ENCODE measurements at places on chromosomes 2 and 18. TPM values are rescaled to one million over a fixed set of nuclear protein-coding genes. Genes with fewer than 3 reads are reported as not detected.

DNA sequence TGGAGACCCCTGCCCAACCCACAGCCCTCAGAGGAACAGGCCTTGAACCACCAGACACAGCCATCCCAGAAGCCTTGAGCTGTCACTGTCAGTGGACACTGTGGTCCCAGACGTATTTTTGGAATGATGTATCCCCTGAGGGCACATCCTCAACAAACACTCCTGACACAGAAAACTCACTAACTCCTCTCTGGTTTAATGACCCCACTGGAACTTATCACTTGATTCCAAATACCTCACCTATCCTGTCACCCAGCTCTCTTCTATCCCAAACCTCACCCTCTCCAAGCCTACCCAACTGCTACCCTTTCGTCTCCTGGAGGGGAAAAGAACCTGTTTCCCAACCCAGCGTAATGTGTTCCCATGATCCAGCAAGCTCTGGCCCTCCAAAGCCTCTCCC lies 111.6 kb downstream of the MREG start:
- H3K4me1 ChIP-seq, result peaks cover 9% of the 10 kb centered on the region
- no peak overlapping the region for H3K27ac ChIP-seq
- no peaks in the 10 kb centered on the region for H3K36me3 ChIP-seq
- no peak for DNase-seq

DNA sequence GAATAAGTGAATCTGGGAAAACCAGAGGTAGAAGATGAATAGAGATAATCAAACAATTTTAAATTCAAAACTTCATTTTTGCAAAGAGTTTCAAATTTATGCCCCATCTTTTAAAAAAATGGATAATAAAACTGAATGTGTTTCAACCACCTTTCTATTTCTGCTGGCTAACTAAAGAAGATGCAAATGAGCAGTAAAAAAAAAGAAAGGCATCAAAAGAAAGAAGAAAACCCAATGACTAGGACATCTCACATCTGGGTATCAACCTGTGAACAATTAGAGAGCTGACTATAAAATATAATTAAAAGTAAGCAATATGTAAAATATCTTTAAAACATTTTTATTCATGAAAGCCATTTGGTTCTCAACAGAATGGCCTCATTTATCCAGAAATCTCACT lies 2.5 kb downstream of the PGAP1 start:
- H3K27ac ChIP-seq, result no peak overlapping the region
- H3K27me3 ChIP-seq, result no peaks in the 10 kb centered on the region
- no peaks in the 10 kb centered on the region for H3K36me3 ChIP-seq

DNA sequence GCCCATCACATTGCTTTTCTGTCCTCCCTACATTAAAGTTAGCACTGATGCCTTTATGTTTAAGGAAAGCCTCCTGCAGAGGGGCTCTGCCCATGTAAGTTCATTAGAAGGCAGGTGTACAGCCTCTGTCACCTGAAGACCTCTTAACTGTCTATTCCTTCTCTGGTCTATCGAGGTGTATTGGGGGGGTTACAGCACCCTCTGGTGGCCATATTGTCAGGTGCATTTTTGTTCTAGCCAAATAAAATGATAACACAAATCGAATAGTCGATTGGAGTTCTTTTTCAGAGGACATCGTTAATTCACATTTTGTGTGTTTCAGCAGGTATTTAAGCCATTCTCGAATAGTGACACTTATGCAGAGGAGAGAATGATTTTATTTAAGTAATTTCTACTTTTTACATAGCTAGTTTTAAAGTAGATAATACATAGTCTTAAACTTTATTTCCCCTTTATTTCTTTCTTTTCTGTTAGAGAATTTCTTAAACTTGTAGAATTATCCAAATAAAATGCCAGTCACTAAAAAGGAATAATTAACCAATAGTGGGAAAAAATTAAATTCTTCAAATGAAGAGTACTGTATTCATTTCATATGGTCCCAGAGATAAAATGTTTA lies 136.8 kb downstream of the NEDD4L start:
- H3K4me1 ChIP-seq, result peaks cover 7% of the 10 kb centered on the region
- no peak overlapping the region for H3K27ac ChIP-seq
- no peaks in the 10 kb centered on the region for H3K27me3 ChIP-seq
- peak; percentile 42 for DNase-seq
- no peak overlapping the region for H3K4me3 ChIP-seq

DNA sequence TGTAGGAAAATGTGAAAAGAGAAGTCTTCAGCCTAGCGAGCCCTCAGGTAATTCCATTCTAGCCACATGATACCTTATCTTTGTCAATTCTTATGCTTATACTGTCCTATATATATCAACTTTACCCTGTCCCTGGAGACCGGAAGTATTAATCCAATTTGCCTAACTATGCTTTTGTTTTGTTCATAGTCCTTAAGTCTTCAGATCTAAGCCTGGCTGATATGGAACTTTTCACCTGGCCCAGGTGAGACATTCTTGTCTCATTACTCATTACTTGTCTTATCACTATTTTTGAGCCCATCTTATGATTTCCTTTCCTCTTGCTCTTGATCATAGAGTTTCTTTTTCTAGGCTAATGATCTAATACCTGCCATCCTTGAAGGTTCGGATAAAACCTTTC lies 194.1 kb upstream of the FANCL start:
- H3K27me3 ChIP-seq, result no peaks in the 10 kb centered on the region
- no peak overlapping the region for H3K4me3 ChIP-seq
- H3K36me3 ChIP-seq, result no peaks in the 10 kb centered on the region
- no peak overlapping the region for H3K27ac ChIP-seq
- H3K4me1 ChIP-seq, result no peaks in the 10 kb centered on the region

DNA sequence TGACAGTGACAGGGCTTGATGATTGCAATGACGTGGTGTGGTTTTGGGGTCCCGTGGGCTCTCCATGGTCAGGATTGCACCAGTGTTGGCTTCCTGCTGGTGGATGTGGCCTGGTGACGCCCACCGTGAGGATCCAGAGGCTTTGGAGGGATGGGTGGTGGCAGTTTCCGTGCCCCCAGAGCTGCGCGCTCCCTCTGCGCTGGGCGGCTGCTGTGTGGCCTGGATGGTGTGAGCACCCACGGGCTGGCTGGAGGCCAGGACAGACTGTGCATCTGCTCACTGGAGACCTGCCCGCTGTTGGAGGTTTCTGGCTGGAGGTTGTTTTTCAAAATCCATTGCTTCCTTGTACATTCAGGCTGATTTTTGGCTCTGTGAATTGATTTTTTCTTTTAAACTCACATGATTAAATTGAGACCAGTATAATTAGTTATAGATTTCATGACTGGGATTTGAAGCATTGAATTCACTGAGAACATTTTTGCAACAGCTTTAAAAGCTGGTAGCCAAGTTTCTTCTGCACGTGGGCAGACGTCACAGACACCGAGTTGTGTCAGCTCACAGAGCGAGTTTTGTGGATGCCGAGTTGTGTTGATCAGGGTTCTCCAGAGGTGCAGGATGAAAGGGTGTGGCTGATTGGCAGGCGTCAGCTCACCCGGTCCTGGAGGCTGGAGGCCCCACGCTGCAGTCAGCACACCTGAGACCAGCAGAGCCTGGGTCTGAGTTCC lies 72.7 kb downstream of the KCNG2 start:
- no peak overlapping the region for H3K27ac ChIP-seq
- DNase-seq, result no peak
- peaks cover 7% of the 10 kb centered on the region for H3K27me3 ChIP-seq
- H3K4me3 ChIP-seq, result no peak overlapping the region
- H3K4me1 ChIP-seq, result peaks cover 32% of the 10 kb centered on the region

GRCh38 chr18:26286008-26286407 lies 59.8 kb downstream of the TAF4B start:
- H3K36me3 ChIP-seq, result no peaks in the 10 kb centered on the region
- H3K27ac ChIP-seq, result no peak overlapping the region
- DNase-seq, result no peak
- no peak overlapping the region for H3K4me3 ChIP-seq

DNA sequence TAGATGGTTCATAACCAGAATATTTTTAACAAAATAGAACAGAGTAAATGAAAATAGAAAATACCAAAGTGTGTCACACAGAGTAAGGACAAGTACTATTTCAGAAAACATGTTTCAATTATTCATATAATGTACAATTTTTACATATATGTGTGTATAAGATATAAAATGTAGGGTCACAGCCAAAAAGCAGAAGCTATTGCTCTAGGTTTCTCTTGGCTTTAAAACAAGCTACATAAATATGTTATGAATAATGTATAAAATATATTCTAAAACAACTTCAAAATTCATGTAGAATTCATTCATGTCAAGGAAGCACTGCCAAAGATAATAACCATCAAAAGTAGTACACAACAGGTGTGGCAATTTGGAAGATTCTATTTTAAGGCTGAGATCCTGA lies 218.2 kb downstream of the TTC32 start:
- no peak overlapping the region for H3K4me3 ChIP-seq
- no peaks in the 10 kb centered on the region for H3K36me3 ChIP-seq
- H3K27ac ChIP-seq, result no peak overlapping the region
- H3K4me1 ChIP-seq, result no peaks in the 10 kb centered on the region

DNA sequence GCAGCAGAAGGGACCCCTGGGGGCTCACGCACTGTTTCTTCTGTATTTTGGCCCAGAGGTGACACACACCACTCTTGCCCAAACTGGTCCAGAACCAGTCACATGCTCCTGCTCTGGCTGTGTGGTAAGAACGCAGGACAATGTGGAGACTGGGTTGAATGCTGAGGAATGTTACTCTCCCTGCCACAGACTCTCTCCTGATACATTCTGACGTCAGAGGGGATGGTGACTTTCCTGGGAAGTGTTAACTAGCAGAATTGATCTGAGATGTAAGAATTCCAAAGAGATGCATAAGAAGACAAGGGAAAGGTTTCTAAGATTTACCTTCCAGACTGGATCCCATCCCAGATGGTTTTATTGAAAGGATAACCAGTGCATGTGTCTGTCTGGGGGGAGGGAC lies 100.8 kb downstream of the ASB1 start:
- DNase-seq, result no peak
- H3K4me1 ChIP-seq, result peaks cover 15% of the 10 kb centered on the region
- H3K27ac ChIP-seq, result no peak overlapping the region
- peaks cover 14% of the 10 kb centered on the region for H3K27me3 ChIP-seq
- H3K36me3 ChIP-seq, result no peaks in the 10 kb centered on the region
- no peak overlapping the region for H3K4me3 ChIP-seq

- peaks cover 14% of the 10 kb centered on the region for H3K36me3 ChIP-seq
- no peak overlapping the region for H3K27ac ChIP-seq
Observed at GRCh38 chr2:75516378-75517360, 44.1 kb downstream of the EVA1A start.

DNA sequence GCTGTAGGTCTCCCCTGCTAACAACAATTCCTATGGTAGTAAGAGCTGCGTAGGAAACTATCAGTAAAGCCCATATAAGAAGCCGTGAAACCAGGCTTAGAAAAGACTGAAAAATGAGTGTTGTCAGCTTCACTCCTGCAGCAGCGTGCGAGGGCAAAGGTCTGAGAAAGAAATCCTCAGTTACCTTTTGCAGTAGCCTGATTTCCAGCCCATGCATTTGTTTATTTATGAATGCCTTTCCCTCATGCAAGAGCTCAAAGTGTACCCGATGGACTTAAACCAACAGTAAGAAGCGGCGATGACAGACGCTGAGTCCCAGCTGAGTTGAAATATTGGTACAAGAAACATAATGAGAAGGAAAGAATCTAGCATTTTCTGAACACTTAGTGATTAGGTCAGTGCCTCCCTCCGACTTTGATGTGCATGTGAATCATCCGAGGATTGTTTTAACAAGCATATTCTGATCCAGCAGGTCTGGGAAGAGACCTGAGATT lies 15.0 kb upstream of the POLI start:
- H3K4me1 ChIP-seq, result no peaks in the 10 kb centered on the region
- no peaks in the 10 kb centered on the region for H3K27me3 ChIP-seq
- no peaks in the 10 kb centered on the region for H3K36me3 ChIP-seq
- H3K4me3 ChIP-seq, result no peak overlapping the region

GRCh38 chr2:61961231-61961901 lies 55.9 kb downstream of the COMMD1 start:
- H3K4me1 ChIP-seq, result no peaks in the 10 kb centered on the region
- no peak for DNase-seq
- no peaks in the 10 kb centered on the region for H3K36me3 ChIP-seq

GRCh38 chr2:74625658-74626425 lies 22.3 kb downstream of the M1AP start:
- no peaks in the 10 kb centered on the region for H3K4me1 ChIP-seq
- H3K27ac ChIP-seq, result no peak overlapping the region
- H3K36me3 ChIP-seq, result no peaks in the 10 kb centered on the region
- H3K27me3 ChIP-seq, result no peaks in the 10 kb centered on the region
- no peak overlapping the region for H3K4me3 ChIP-seq

- H3K36me3 ChIP-seq, result no peaks in the 10 kb centered on the region
- peaks cover 2% of the 10 kb centered on the region for H3K4me1 ChIP-seq
- no peaks in the 10 kb centered on the region for H3K27me3 ChIP-seq
Observed at GRCh38 chr2:210387074-210387473, 72.1 kb upstream of the MYL1 start.

DNA sequence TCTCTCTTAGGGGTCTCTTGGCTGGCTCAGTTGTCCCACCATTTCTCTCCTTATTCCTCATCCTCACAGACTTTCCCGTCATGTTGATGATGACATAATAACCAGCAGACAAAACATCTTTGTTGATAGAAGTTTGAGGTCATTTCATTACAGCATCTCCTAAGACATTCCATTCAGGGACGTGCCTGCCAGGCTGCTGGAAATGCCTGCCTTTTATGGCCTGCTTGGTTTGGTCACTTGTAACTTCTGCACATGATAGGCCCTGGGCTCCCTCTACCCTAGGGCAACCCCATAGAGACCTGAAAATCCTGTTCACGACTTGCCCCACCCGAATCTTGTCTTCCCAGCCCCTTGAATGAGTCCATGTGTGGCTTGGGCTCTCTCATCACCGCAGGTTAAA lies 81.7 kb downstream of the SDC1 start:
- no peak for DNase-seq
- H3K27me3 ChIP-seq, result peaks cover 3% of the 10 kb centered on the region

DNA sequence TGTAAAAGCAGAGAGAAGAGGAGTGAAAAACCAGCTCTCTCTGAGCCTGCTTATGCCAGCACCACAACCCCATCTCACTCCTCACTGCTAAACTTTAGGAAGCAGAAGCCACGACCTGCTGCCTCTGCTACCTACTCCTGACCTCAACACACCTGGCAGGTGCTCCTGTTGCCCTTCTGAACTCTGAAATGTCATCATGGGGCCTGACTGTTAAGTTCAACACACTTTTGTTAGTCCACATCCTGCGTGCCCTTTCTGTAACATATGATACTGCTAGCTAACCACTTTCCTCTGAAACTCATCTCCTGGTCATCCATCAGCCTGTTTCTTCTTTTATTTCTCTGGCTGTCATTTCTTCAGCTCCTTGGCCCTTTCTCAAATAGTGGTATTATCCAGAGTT lies 118.1 kb downstream of the EPB41L3 start:
- no peak overlapping the region for H3K27ac ChIP-seq
- no peak for DNase-seq
- no peaks in the 10 kb centered on the region for H3K27me3 ChIP-seq
- H3K36me3 ChIP-seq, result peaks cover 5% of the 10 kb centered on the region
- no peaks in the 10 kb centered on the region for H3K4me1 ChIP-seq

- peak; percentile 5 for DNase-seq
- no peaks in the 10 kb centered on the region for H3K4me1 ChIP-seq
- no peaks in the 10 kb centered on the region for H3K27me3 ChIP-seq
- no peak overlapping the region for H3K4me3 ChIP-seq
Observed at GRCh38 chr2:79717364-79718007, 204.6 kb downstream of the CTNNA2 start.

The SEPTIN10 gene
- 66.7 TPM for total RNA-seq

The SLC14A1 gene
- 1.3 TPM for total RNA-seq

The RMND5A gene
- total RNA-seq, result 41.3 TPM

The DSEL gene
- total RNA-seq, result 17.6 TPM

The CABYR gene
- 2.8 TPM for total RNA-seq

Measured in muscle of leg (tissue), 16 donors.